Renal cortical epithelial cell (primary cell): ENCODE measurements at places on chromosomes 1 and 21. TPM values are rescaled to one million over a fixed set of nuclear protein-coding genes. Genes with fewer than 3 reads are reported as not detected.

Gene S100A7
- total RNA-seq = not detected in 2 replicates

Gene HFM1
- total RNA-seq = 0.35 and 0.65 TPM in 2 replicates

Gene DFFA
- 61.6 and 69.3 TPM in 2 replicates for total RNA-seq

Gene SLAMF1
- not detected in 2 replicates for total RNA-seq

Gene C8A
- total RNA-seq = not detected in 2 replicates

Gene ZMYND12
- total RNA-seq = 0.87 and 1.3 TPM in 2 replicates

Gene RNU1-2
- total RNA-seq = under 0.01 TPM in 2 replicates

Gene DYNLT5
- 0.30 TPM in 1 of 2 replicates, not detected in the other for total RNA-seq

Gene TENT5C
- total RNA-seq = 0.17 and 2.1 TPM in 2 replicates

Gene ETNK2
- total RNA-seq = 21.7 and 22.7 TPM in 2 replicates

Gene PEAR1
- total RNA-seq = 2.1 and 3.9 TPM in 2 replicates

Gene ITLN1
- total RNA-seq = not detected in 2 replicates

Gene DR1
- 37.7 and 46.6 TPM in 2 replicates for total RNA-seq

Gene TBX19
- total RNA-seq = 0.35 and 0.75 TPM in 2 replicates

Gene NBPF8
- total RNA-seq = 9.9 and 12.7 TPM in 2 replicates

Gene SPATA21
- total RNA-seq = not detected in 2 replicates

Gene RCSD1
- total RNA-seq = 0.05 TPM in 1 of 2 replicates, not detected in the other

Gene DPT
- total RNA-seq = not detected in 2 replicates

Gene C8B
- total RNA-seq = not detected in 2 replicates

Gene OR10J1
- total RNA-seq = not detected in 2 replicates

Gene SLC25A34
- total RNA-seq = 0.50 TPM in 1 of 2 replicates, not detected in the other

Gene ANKRD35
- total RNA-seq = 0.10 TPM in 1 of 2 replicates, not detected in the other

Gene SELL
- 0.25 TPM in 1 of 2 replicates, not detected in the other for total RNA-seq

Gene PROK1
- total RNA-seq = not detected in 2 replicates

Gene LCE3E
- total RNA-seq = not detected in 2 replicates

Gene KHDC4
- total RNA-seq = 16.8 and 39.1 TPM in 2 replicates

Gene CLDN8
- total RNA-seq = 0.35 TPM in 1 of 2 replicates, not detected in the other

Gene LMOD1
- total RNA-seq = 0.17 and 0.25 TPM in 2 replicates

Gene PLK3
- 14.2 and 16.6 TPM in 2 replicates for total RNA-seq

Gene REG4
- total RNA-seq = not detected in 2 replicates

Gene TMEM35B
- 32.6 and 73.6 TPM in 2 replicates for total RNA-seq

Gene AKR7A3
- 0.55 and 1.6 TPM in 2 replicates for total RNA-seq

Gene RPTN
- total RNA-seq = 0.10 TPM in 1 of 2 replicates, not detected in the other

Gene MYBPH
- not detected in 2 replicates for total RNA-seq

Gene RNF223
- total RNA-seq = 1.0 TPM in 1 of 2 replicates, not detected in the other

Gene CD101
- total RNA-seq = 0.35 and 0.45 TPM in 2 replicates

Gene TRABD2B
- 1.6 and 6.8 TPM in 2 replicates for total RNA-seq

Gene NIPAL3
- 60.4 and 95.8 TPM in 2 replicates for total RNA-seq

Gene SPRR2G
- total RNA-seq = not detected in 2 replicates

Gene PTGFR
- total RNA-seq = 4.9 and 35.2 TPM in 2 replicates

Gene SLAMF7
- 0.17 TPM in 1 of 2 replicates, not detected in the other for total RNA-seq

Gene ACTL8
- not detected in 2 replicates for total RNA-seq

Gene TFF3
- 0.40 and 0.87 TPM in 2 replicates for total RNA-seq

Gene EPHB2
- 136 and 159 TPM in 2 replicates for total RNA-seq

Gene EXTL2
- 8.0 and 9.1 TPM in 2 replicates for total RNA-seq

Gene ANGPTL1
- total RNA-seq = 0.60 TPM in 1 of 2 replicates, not detected in the other

Gene RXFP4
- total RNA-seq = not detected in 2 replicates

Gene HCN3
- total RNA-seq = 1.0 and 1.7 TPM in 2 replicates

Gene C1orf141
- not detected in 2 replicates for total RNA-seq

Gene S100B
- total RNA-seq = not detected in 2 replicates

Gene FMOD
- 1.7 TPM in 1 of 2 replicates, not detected in the other for total RNA-seq

Gene KLHDC9
- total RNA-seq = 10.8 and 11.5 TPM in 2 replicates

Gene IGSF9
- total RNA-seq = not detected in 2 replicates

Gene UHMK1
- total RNA-seq = 83.6 and 108 TPM in 2 replicates

Gene GPR157
- total RNA-seq = 4.6 and 9.7 TPM in 2 replicates
